KG1 (cell line): ENCODE measurements at places on chromosomes 5 and 9.
A peak's percentile ranks its signal among the peaks of the same experiment; 100 is the strongest.

- no peak for DNase-seq
Measured at GRCh38 chr5:95830226-95830625, 7.7 kb upstream of the GLRX start.

DNA sequence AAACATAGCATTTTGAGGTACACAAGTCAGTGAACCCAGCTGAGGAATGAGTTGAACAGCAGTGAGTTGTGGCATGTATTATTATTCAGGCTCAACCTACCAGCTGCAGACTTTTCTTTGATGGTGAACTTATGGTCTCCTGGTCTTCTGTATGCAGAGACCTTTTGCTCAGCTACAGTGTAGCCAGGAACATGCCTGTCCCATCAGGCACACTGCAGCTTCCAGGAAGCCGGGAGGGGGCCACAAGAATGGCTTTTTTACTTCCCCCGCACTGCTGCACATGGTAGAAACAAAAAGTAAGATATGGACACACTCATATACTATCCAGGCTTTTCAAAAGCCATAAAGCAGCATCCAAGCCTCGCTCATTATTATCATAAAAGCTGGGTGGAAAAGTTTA, 65.3 kb upstream of the PLPP1 start:
- no peak for DNase-seq

- DNase-seq = no peak
Measured at GRCh38 chr9:113456235-113456634, 7.3 kb upstream of the RGS3 start.

DNA sequence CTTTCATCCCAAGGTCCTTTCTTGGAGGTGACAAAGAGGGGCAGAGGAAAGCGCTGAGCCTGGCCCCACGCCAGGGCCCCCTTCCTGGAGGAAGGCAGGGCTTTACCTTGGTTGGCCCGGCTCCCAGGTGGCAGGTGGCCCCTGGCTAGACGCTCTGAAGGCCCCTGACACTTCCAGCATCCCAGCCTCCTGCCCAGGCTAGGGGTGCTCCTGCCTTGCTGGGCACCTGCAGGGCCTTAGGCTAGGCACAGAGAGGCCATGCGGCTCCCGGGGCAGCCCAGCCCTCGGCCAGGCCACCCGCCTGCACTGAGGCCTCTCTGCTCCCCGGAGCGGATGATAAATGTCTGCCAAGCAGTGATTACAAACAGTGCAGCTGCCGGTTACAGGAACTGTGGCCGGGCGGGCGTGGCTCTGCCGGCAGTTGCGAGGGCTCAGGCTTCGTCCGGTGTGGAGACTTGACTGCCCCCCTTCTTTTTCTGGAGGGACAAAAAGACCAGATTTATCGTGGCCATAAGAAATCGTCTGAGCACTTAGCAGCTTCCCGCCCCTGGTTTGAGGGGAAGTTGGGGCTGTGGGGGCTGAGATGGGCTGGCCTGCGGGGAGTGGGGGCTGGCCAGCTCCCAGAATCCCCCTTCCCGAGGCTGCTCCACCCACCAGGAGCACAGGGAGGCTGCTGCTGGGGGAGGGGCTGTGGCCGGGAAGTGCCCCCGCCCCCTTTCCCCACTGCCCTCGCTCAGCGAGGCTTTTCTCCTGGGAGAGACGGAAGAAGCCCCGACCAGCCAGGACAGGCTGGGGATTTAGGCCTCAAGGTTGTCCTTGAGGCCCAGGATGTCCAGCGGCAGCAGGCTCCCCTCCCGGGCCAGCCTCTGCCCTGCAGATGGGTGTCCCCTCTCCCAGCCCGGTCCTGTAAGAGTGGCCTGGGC, 31.6 kb upstream of the UBAC1 start:
- no peak for DNase-seq

GRCh38 chr5:82393951-82394350, 115.8 kb upstream of the RPS23 start:
- no peak for DNase-seq

DNA sequence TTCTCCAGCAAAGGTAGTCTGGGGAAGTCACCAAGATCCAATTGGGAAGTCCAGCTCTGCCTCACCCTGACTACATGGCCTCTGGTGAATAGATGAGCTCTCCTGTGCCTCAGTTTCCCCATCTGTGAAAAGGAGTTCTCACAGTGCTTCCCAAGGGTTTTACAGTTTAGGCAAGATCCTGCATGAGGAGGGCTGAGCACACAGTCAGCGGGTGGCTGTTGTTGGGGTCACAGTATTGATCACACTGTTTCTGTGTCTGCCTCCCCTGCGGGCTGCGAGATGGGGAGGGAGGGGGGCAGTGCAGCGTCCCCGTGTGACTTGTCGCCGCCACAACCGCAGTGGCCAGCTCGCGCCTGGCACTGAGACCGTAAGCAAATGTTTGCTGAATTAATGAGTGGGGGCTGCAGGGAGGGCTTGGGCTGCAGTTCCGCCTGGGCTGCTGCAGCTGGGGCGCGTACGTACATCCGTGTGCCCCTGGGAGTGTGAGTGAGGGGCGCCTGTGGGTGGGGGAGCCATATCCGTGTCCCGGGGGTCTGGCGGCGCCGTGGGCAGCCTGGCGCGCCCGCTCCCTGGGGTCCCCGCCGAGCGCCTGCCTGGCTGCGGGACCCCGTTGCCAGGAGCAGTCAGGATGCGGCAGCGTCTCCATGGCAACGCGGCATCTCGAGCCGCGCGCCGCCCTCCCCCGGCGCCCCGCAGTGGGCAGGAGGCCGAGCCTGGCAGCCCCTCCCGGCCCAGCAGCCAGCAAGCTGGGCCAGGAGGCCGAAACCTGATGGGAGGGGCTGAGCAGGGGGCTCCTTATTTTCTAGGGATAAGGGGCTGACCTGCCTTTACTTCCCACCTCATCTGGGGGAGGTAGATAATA, 31.4 kb upstream of the PSD2 start:
- DNase-seq = no peak

DNA sequence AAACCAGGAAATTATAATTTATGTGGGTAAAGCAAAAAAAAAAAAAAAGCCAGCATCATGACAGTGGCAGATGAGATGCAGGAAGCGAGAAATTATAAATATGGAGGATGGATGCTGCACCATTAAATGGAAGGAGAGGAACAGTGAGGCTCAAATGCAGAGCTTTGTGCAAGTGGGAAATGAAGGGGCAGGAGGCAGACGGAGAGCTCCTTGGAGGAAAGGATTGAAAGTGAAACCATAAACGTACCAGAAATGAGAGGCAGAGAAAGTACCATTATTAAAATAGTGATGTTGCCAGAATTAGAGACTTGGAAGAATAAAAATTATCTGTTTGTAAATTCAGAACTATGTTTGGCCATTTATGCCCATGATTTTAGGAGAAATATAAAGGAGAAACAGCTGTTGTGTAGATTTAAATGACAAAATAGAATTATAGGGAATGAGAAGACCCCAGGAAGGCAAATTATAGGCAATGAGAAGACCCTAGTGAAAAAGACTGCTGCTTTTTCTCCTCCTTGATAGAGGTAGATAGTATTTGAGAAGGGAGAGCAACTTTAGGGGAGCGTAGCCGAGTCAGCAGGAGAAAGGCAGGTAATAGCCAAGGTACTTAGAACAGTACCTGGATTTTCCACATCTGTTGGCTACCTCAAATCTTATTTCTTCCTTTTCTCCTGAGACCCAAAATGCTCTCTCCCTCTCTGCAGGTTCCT, 341.0 kb upstream of the CD180 start:
- DNase-seq = no peak

- no peak for DNase-seq
Measured at GRCh38 chr5:127856292-127856691, 153.1 kb downstream of the CCDC192 start.

- no peak for DNase-seq
Measured at GRCh38 chr9:18059447-18059846, 414.5 kb upstream of the ADAMTSL1 start.

GRCh38 chr9:136136127-136136925, 17.7 kb upstream of the TMEM250 start:
- no peak for DNase-seq

GRCh38 chr5:159094745-159095144, 5.0 kb downstream of the EBF1 start:
- DNase-seq = no peak

GRCh38 chr9:129626625-129627284, 792 bp downstream of the NTMT1 start:
- no peak for DNase-seq

- no peak for DNase-seq
Measured at GRCh38 chr5:78964889-78965288, 20.2 kb downstream of the ARSB start.

GRCh38 chr5:122755783-122756182, 19.1 kb upstream of the SNX2 start:
- DNase-seq = no peak

DNA sequence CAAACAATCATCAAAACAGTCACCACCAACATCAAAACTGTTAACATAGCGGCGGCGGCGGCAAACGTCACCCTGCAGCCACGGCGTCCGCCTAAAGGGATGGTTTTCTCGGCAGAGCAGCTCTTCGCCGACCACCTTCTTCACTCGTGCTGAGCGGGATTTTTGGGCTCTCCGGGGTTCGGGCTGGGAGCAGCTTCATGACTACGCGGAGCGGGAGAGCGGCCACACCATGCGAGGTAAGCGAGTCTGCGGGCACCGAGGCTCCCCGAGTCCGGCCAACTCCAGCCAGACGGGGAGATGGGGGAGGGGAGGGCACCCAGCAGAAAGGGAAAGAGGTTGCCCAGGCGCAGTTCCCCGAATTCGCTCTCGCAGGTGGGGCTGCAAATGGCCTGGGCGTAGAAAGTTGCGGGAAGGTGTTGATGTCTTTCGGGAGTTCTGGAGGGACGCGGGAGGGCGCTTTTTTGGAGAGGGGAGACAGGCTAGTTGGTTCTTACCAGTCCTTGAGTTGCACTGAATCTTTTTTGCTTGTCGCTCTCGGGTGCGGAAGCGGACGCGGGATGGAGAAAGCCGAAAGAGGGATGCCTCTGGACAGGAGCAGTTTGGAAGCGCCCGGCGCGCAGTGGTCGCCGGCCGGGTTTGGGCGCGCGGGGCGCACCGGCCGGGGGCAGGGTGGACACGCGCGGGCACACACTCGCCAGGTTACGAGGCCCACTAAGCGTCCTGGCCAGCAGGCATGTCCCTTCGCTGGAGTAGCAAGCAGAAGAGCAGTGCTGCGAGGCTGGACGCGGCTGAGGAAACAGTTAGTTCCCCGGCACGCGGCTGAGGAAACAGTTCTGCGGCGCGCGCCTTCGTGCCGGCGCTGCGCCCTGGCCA, 849 bp downstream of the RORB start:
- DNase-seq = no peak

DNA sequence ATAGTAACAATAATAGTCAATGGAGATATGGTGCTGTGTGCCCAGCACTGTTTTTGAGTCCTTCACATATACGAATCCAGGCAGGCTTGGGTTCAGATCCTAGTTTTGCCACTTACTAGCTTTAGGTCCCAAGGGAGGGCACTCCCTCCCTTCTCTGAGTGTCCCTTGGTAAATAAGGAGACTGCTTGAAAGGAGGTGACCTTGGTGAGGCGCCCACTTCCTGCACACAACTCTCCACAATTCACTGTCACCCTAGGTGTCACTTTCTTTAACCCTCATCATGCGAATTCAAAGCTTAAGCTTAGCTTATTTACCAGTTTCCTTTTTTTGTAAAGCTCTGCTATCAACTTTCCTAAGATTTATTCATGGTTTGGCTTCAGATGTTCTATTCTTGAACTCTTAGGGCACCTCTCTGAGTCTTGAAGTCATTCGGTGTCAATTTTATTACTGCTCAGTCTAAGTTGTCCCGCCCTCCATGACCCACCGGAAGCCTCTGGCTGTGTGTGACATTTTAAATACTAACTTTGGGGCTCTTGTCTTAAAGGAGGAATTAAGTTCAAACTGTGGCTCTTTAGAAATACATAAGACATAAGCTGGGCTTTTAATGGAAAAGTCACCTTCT, 170.7 kb upstream of the ZNF618 start:
- DNase-seq = no peak

- no peak for DNase-seq
Measured at GRCh38 chr5:138805096-138805495, 51.9 kb downstream of the CTNNA1 start.

DNA sequence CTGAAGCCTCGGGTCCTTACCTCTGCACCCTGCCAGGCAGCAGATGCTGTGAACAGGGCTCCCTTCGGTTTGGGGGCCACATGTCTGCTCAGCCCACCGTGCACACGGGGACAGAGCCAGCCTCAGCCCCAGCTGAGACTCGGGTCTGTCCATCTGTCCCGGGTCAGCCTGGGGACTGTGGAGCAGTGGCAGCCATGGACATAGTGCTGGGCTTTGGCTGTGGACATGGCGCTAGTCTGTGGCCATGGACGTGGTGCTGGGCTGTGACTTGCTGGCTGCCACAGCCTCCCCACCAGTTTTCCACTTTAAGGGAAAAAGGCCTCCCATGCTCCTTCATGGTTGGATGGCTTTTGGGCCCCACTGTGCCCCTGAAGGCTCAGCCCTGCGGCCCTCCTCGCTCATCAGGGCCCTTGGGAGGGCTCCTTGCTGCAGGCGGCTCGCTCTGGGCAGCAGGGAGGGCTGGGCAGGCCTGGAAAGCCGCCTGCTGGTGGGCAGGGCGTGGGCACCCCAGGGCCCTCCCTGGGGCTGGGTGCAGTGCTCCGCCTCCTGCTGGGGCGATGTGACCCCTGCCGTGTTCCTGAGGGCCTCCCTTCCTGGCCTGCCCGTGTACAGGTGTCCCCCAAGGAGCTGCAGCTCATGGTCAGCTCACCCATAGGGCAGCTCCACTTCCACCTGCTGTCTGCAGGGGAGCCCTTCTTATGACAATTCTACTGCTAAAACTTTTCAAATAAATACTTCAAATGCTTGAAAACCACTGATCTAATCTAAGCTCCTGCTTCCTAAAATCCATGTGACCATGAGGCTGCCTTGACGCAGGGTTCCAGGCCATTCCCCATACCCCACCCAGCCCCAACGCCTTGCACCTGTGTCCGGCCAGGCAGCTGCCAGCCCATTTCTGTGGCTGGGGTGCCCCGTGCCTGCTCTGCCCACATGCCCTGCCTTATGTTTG, 112.1 kb upstream of the LMX1B start:
- DNase-seq = no peak

DNA sequence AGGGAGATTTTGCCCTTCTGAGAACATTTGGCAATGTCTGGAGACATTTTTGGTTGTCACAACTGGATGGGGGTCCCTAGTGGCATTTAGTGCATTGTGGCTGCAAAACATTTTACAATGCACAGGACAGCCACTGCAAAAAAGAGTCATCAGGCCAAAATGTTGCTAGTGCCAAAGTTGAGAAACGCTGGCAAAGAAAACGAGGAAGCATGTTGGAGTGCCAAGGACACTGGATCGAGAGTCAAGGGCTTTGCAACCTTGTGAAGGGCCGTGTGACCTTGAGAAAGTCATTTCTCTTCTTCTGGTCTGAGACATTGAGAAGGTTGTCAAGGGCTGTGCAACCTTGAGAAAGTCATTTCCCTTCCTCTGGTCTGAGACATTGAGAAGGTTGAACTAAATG, 45.7 kb upstream of the FRRS1L start:
- DNase-seq = no peak

GRCh38 chr9:122463828-122464632, 13.7 kb downstream of the OR1J1 start:
- DNase-seq = no peak

GRCh38 chr9:82820186-82820585, 242.8 kb downstream of the RASEF start:
- DNase-seq = peak; percentile 12

- no peak for DNase-seq
Measured at GRCh38 chr9:79537838-79538237, 33.9 kb upstream of the TLE4 start.

GRCh38 chr5:134053840-134054338, 49.1 kb upstream of the VDAC1 start:
- DNase-seq = peak; percentile 1

GRCh38 chr9:137235424-137236237, 4.9 kb downstream of the SLC34A3 start:
- DNase-seq = no peak
